CMK (cell line): ENCODE measurements at places on chromosomes 12 and 14.

DNA sequence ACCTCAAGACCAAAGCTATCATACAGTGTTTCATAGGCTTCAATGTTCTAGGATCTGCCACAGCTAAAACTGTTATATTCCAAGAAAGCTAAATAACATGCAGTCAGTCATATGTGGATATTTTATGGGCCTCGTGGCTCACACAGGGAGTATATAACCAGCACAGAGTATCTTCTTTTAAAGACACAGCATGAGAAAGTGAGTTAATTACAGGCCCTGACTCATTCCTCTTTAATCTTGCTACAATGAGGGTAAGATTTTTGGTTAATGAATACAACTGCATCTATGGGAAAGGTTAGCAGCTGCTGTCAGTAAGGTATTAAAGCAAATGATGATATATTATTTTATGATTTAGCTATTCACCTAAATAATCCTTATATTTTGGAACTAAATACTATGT lies 111.0 kb downstream of the TRAFD1 start:
- no peak for DNase-seq

DNA sequence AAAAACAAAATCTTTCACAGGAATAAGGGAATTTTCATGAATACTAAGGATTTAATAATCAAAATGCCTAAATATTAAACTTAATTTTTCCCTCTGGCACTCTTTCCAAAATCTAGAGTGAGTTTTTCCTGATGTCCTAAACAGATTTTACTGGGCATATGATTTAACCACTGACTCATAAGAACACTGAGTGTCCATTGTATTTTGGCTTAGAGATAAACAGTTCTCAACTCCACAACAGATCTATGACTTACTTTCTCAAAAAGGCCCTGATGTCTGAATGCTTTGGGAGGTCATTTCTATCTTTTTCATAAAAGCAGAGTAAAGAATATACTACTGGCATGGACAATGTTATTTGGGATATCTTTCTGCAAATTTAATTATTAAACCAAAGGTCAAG lies 15.0 kb downstream of the TMBIM4 start:
- DNase-seq, result no peak

GRCh38 chr12:58479401-58479800 lies 440.9 kb downstream of the LRIG3 start:
- DNase-seq, result no peak

DNA sequence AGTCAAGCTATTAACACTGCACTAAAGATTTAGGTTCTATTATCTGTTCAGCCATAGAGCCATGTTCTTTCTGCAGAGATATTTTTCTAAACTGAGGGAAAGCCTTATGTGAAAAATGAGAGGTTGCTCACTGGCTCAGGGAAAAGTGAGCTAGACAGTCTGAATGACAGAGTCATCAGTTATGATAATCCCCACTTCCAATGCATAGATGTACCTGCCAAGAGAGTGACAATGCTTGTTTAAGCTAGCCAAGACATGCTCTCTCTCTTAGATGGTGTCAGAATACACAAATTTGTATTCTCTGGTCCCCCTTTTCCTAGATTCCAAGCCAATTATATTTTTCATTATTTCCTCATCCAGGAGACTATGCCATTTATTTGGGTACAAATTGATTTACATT lies 176.9 kb upstream of the FRMD6 start:
- DNase-seq, result no peak

GRCh38 chr12:40156021-40156764 lies 50.3 kb upstream of the SLC2A13 start:
- DNase-seq, result no peak

DNA sequence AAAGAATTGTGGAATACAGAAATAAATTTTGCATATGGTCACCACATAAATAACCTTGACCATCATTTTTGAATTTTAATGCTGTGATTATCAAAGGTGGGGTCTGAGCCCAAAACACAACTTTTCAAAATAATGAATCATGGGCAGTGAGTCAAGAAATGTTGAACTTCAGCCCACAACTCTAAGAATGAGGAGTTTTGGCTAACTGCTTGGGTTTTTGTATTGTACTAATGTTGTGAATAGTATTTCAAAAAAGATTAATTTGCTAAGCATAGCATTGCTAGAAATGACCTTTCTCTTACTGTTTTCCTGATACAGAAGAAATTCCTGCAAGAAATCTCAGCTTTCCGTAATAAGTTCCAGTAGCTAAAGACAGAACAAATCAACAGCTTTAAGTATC lies 24.4 kb upstream of the YARS2 start:
- no peak for DNase-seq

GRCh38 chr12:106112145-106112821 lies 26.5 kb downstream of the NUAK1 start:
- DNase-seq, result no peak

- no peak for DNase-seq
Observed at GRCh38 chr14:101732118-101732517, 29.4 kb upstream of the PPP2R5C start.

DNA sequence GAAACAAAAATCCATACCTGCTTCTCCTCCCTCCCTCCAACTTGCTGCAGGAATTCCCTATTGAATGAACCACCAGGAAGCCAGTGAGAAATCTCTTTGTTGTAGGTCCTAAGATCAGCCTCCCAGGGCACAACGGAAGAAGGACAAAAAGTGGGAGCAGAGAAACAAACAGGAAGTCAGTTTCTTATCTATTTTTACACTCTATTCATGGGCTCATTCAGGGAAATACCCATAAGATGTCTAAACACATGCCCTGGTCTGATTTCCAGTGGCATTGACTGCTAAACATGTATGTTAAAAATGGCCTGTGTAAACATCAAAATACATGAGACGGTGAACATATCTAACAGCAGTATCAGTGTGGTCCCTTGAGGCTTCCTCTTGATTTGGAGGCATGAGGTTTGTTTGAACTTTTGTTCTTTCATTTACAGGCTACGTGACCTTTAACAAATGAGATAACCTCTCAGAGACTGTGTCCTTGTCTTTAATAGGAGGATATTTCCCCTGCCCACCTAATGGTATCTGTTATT lies 18.8 kb downstream of the GPR65 start:
- peak; percentile 66 for DNase-seq

GRCh38 chr12:57604992-57605810 lies 577 bp downstream of the DTX3 start:
- no peak for DNase-seq

DNA sequence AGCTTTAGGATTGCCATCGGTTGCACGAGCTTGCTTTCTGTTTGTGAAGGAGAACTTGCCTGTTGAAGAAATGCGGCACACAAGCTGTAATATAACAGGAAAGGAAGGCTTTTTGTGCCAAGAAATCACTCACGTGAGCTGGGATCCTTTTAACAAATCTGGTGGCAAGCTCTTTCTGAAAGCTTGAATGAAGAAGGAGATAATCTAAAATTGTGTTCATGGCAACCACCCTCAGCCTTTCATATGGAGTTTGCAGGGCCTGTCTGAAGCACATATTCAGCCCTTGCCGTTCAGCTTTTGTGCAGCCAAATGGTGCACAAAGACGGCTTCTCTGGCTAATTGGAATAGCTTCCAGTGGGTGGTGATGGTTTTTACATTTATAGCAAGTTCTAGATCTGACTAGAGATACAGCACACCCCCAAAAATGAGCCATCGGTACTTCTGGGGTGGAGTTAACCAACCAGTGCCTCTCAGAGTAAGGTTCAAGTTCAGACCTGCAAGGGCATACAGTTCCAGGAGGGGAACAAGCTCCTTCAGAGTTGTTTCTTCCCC lies 107.4 kb downstream of the AEBP2 start:
- DNase-seq, result no peak

DNA sequence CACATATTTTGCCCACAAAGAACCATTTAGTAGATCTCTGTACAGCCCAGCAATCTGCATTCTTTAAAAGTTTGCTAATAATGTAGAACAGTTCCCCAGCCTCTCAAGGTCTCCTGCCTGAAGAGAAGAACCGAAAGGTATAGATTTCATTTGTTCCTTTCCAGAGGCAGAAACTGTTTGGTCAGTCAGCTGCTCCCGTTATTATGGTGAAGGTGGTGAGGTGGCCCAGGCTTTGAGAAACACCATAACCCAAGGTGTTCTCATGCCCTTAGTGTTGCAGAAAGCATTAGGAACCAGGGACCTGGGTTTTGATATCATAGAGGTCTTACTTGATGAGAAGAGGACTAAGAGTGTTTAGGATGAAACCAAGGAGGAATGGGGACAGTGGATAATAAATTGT lies 65.3 kb downstream of the SUSD6 start:
- no peak for DNase-seq

GRCh38 chr14:100348784-100349685 lies 25.9 kb downstream of the SLC25A47 start:
- DNase-seq, result no peak

DNA sequence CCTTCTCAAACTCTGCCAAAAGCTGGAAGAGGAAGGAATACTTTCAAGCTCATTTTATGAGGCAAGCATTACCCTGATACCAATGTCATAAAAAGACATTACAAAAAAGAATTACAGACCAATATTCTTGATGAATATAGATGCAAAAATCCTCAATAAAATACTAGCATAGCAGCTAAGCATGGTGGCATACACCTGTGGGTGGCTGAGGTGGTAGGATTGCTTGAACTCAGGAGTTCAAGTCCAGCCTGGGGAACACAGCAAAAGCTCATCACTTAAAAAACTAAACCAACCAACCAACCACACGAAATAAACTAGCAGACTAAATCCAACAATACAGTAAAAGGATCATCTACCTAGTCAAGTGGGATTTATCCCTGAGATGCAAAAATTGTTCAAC lies 29.6 kb downstream of the A2M start:
- DNase-seq, result no peak

DNA sequence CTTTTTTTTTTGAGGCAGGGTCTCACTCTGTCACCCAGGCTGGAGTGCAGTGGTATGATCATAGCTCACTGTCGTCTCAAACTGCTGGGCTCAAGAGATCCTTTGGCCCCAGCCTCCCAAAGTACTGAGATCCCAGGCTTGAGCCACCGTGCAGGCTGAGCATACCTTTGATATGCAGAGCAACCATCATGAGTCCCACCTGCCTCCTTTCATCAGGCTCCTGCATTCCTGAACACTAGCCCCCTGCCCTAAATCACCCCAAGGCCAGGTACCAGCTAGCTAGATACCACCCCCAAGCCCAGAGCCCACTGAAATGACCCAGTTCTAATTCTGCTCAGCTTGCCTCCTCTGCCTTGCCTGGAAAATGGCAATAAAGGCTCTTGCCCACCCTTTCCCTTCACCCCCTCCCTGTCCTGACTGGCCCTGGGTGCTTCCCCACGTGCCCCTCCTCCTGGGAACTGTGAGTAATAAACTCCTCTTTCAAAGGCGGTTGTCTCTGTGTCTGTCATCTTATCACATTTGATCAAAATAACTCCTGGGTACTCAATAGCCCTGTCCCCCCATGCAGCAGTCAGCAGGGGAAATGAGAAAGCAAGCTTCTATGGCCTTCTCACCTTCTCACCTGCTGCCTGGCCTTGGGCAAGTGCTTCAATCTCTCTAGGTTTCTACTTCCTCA lies 6.4 kb upstream of the BRF1 start:
- no peak for DNase-seq

DNA sequence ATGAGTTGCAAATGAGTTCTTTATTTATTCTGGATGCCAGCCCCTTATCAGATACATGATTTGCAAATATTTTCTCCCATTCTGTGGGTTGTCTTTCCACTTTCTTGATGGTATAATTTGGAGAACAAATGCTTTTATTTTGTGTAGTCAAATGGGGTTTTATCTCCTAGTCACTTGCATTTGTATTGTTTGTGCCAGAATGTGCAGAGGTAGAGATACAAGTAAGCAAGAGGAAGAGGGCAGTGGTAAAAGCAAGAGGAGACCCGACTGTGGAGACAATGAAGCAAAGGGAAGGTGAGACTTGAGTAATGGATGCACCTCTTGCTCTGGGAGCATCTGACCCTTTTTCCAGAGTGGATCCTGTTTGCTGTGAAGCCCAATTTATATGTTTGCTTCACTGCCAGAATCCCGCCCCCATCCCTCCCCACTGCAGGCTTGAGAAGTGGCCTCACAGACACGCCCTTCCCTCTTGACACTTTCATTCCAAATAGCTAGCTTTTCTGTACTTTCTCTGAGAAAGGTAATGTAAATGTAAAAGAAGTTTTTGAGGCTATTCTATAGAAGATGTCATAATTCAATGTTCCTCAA lies 786 bp upstream of the PFKM start:
- no peak for DNase-seq

GRCh38 chr14:70827752-70828151 lies 18.4 kb upstream of the MAP3K9 start:
- no peak for DNase-seq

DNA sequence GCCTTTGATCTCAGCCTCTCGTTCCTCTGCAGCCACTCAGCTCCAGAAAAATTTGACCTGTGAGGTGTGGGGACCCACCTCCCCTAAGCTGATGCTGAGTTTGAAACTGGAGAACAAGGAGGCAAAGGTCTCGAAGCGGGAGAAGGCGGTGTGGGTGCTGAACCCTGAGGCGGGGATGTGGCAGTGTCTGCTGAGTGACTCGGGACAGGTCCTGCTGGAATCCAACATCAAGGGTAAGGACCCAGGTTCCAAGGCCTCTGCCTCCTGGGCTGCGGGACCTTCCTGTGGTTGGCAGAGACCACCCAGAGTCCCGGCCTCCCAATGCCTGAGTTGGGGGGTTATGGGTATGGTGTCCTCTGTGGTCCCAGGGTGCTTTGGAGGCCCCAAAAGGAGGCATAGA lies 4.5 kb upstream of the GPR162 start:
- no peak for DNase-seq

- DNase-seq, result no peak
Observed at GRCh38 chr14:89425931-89426330, 8.9 kb upstream of the FOXN3 start.

- DNase-seq, result no peak
Observed at GRCh38 chr12:93022603-93023340, 93.7 kb upstream of the EEA1 start.

- no peak for DNase-seq
Observed at GRCh38 chr14:89185919-89186855, 230.8 kb downstream of the FOXN3 start.

GRCh38 chr12:19382563-19382962 lies 56.7 kb upstream of the AEBP2 start:
- DNase-seq, result no peak

- no peak for DNase-seq
Observed at GRCh38 chr12:89029961-89030360, 322.3 kb downstream of the DUSP6 start.

DNA sequence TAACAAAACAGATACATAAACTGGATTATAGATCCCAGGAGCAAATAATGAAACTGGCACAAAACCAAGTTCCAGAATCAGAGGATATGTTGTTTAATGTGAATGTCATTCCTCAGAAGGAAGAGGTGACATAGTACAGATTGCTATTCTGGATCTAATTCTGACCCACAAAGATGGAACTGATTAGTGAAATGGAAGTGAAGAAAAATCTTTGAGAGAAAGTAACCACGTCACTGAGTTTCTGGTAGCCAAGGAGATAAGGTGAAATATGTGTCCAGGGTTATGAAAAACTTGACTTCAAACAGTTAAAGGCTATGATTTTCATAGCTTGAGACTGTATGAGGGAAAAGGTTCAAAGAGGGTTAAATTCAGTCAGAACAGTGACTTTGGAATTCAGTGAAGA lies 8.3 kb downstream of the OR10AD1 start:
- DNase-seq, result no peak
